Left ventricle myocardium inferior (tissue), 1 donor: ENCODE measurements at places on chromosomes 2 and 18. TPM values are rescaled to one million over a fixed set of nuclear protein-coding genes. Genes with fewer than 3 reads are reported as not detected.

Gene CABYR
- not detected for total RNA-seq

Gene ACADL
- 1.3 TPM for total RNA-seq

Gene IL1RL1
- 1.1 TPM for total RNA-seq

Gene REG3A
- not detected for total RNA-seq

Gene SLC14A1
- total RNA-seq = 22.1 TPM

Gene LGALSL
- total RNA-seq = 8.1 TPM

Gene UCN
- total RNA-seq = 1.5 TPM

Gene TMEM169
- 0.25 TPM for total RNA-seq

DNA sequence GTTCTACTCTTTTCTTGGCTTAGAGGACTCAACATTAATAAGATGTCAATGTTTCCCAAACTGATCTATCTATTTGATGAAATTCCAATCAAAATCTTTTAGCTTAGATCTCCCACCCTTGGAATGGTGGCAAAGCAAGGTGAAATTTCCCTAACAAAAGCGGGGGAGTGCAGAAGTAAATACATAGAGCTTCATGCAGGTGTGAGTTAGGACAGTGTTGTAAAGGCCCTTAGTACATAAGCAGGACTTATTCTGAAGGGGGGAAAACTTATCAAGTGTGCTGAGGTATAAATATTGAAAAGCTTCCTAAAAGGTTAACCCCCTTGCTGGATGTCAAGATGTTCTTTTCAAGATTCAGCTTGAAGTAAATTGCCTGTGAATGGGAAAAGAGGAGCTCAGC is 608.6 kb upstream of the CELF4 start:
- DNase-seq = no peak

DNA sequence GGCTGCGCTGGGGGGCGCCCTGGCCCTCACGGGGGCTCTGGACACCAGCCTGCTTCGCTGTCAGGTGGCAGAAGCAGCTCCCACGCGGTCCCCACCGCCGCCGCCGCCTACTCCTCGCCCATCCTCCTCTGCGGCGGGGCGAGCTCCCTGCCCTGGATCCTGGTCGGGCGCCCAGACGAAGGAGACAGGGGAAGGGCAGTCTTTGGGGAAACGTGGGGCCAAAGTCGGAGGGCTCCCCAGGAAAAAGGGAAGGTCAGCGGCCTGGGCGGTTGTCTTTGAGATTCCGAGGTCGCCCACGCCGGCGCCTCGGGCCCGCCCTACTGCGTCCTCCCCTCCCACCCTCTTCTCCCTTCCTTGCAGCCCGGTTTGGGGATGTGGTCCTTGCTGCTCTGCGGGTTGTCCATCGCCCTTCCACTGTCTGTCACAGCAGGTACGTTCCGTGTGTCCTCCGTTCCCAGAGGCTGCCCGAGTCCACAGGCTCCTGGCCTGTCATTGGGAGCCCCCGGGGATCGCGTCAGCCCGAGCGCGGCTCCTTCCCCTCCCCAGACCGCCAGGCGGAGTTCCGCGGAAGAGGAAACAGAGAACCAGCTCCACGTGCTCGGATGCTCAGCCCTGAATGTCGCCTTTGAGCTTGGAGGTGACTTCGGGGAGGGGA is 800 bp downstream of the IL1RL2 start:
- DNase-seq = peak; percentile 57

GRCh38 chr2:146950361-146950760 is 894.5 kb upstream of the ACVR2A start:
- DNase-seq = no peak

DNA sequence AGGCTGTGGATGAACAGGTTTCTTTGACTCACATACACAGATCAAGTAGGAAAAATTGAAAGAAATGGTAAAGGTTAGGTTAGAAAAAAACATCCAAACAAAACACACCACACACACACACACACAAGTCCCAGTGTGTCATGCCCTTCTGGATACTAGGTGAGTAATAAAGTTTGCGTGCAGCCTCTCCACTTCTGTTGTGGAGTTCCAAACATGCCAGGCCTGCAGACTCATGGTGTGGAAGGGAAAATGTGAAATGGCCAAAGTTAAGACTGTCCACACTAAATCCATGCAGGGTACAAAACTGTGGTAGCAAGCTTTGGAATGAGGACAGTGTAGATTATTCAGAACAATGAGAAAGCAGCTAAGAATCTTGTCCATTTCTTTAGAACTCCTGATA is 114.6 kb downstream of the IKZF2 start:
- DNase-seq = no peak

GRCh38 chr2:119190321-119191111 is 32.0 kb upstream of the C1QL2 start:
- DNase-seq = no peak

GRCh38 chr2:36425608-36426355 is 70.2 kb downstream of the CRIM1 start:
- DNase-seq = no peak

- no peak for DNase-seq
Measured at GRCh38 chr2:135662088-135662487, 79.6 kb upstream of the UBXN4 start.

DNA sequence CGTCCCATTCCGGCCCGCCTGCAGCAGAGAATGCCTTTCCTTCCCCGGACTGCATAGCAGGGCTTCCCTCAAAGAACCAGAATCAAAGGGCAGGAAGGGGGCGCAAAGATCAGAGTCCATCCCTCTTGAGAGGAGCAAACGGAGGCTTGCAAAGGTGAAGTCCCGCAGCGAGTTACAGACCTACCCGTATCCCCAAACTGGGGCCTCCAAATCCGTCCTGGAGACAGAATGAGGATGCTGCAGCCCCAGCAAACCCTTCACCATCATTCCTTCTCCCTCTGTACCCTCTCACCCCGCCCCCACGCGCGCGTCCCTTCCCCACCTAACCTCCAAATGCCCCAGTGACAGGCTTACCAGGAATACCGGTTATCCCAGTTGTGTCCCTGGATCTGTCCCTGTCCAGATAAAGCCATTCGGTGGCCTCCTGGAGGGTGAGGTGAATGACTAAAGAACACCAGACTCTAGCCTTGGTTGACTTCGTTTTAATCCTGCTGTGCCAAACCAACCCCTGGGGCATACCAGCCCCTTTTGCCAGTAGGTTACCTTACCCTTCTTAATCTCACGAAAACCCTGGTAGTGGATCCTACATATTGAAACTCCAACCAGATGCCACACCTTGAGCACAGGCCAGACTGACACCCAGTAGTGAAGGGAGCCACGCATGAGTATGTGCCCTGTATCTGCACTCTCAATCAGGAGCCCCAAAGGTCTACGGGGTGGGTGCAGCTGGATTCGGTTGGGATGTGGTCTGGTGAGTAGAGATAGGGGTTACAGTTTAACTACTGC is 961 bp upstream of the SLC40A1 start:
- DNase-seq = peak; percentile 12

- DNase-seq = no peak
Measured at GRCh38 chr2:191927319-191927867, 80.5 kb upstream of the CAVIN2 start.

DNA sequence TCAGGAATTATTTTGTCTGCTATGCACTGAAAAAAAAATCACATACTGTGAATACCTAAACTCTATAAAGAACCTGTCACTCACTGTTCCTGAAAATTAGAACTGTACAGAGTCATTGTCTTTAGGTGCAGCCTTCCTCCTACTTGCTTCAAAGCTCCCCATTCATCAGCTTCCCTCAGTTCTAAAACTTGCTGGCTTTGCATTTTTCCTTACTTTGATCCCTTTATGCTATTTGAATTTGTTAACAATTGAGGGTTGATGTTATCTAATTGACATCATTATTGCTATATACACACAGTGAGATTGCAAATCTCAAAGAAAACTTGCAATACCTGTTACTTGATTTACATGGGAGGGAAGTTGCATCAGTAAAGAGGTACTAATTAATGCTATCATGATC is 48.3 kb downstream of the PTH2R start:
- DNase-seq = no peak

DNA sequence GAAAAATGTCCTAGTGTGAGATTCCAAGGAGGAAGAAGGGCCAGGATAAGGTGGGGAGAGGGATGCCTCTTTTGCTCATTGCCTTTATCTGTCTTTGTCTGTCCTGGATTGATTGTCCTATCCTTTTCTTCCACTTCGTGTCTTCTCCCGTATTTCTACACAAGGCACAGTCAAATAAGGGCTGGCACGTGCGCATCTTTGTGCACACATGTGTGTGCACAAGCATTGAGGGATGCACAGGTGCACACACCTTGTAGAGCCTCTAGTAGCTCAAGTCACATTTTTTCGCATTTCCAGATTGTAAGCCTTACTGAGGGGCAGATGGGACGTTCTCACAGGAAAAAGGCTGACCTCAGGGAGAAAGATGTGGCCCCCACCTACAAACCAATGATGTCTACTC is 170.2 kb upstream of the TNP1 start:
- DNase-seq = no peak

- no peak for DNase-seq
Measured at GRCh38 chr2:223042704-223043118, 9.3 kb upstream of the KCNE4 start.

DNA sequence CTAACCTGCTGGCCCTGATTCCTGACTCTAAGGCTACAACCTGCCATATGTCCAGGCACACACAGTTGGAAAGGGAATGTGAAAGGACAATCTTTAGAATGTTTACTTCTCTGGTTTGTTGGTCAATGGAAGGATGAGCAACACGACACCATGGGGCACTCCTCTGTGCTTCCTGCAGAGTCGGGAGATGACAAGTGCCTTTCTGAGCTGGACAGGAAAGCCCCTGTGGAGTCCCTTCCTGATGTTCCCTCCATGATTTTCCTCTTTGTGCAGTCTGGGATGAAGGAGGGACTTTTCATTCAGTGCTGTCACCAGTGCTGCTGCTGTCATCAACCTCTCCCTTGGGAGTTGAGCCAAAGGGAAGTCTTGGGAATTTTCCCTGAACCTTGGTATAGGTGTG is 22.6 kb upstream of the SERPINB7 start:
- DNase-seq = no peak

DNA sequence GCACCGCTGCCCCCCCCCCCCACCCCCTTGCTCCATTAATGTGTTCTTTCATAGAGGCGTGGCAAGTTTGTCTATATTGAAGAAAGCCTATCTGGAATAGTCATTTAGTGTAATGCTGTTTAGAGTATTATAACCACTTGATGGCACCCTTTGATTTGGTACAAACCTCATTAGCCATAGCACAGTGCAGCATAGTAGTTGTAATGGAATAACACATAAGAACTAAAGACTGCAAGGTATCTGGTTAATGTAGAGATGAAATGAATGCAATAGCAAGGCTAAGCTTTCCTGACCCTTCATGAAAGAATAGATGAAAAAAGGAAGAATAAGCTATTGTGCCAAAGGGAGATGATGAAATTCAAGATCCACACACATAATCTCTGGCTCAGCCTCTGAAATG is 81.9 kb downstream of the EHBP1 start:
- DNase-seq = no peak

GRCh38 chr2:55418072-55418471 is 1.6 kb downstream of the CCDC88A start:
- DNase-seq = no peak

DNA sequence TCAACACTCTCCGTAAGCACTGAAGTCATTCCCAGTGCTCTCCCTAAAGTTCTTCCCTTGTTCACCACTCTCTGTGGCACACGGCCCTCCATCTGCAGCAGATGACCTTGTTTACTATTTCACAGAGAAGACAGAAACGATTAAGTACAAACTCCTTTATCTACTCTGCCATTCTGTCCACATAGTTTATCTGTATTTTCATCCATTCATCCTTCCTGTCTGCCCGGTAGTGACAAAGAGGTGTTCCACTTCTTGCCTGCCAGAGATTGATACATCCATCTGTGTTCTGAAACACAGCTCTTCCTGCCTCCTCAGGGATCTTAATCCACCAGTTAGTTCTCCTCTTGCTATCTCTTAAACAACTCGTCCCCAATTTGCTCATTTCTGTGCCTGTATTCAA is 77.9 kb upstream of the CD226 start:
- no peak for DNase-seq

DNA sequence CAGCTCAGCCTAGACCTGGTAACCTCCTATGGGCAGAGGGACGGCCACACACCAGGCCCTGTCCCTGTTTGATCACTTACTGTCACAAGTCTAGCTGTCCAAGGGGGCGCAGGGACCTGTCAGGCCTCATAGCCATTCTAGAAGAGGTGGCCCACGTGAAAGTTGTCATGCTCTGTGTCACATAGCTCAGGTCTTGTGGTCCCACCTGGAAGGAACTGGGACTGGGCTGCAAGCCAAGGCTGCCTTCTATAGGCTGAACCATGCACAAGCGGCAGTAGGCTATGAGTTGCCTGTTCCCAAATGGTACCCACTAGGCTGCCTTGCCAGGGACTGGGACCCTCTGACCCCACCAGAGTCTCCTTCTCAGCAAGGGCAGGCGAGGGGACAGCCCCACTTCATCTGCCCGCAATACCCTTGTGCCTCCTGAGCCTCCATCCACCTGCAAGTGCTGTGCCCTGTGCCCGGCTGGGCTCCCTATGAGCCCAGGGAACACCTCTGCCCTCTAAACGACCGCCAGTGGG is 177.5 kb downstream of the ANAPC1 start:
- no peak for DNase-seq

DNA sequence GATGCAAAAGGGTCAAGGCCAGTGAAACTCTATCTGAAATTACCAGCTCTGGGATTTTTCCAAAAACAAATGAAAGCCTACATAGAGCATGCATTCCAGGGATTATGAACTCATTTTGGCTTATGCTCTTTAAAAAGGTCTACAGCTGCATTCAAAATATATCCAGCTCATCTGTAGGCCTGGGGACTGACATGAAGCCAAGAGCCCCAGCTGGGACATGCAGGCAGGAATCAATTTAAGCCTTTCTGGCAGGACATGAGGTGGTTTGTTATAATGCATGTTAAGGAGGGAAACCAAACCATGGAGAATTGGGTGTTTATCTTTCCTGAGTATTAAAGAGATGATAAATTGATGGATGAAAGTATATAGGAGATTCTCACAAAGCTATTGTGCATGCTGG is 164.5 kb downstream of the RBM43 start:
- DNase-seq = no peak

DNA sequence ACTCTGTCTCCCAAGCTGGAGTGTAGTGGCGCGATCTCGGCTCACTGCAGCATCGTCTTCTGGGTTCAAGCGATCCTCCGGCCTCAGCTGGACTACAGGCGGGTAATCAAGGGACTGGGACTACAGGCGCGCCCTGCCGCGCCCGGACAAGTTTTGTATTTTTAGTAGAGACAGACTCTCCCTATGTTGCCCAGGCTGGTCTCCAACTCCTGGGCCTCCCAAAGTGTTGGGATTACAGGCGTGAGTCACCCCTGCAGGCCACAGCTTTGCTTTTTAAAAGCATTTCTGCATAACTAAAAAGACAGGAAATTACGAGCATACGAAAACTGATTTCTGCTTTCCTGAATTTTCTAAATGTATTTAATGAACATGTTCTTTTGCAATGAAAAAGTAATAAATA is 916 bp upstream of the OSBPL1A start:
- no peak for DNase-seq

GRCh38 chr2:226184940-226185615 is 614.5 kb downstream of the IRS1 start:
- DNase-seq = peak; percentile 14

- DNase-seq = peak; percentile 54
Measured at GRCh38 chr18:48409591-48410094, 460 bp upstream of the ZBTB7C start.

- no peak for DNase-seq
Measured at GRCh38 chr2:105928563-105928962, 183.9 kb downstream of the NCK2 start.

GRCh38 chr2:108215794-108216211 is 24.0 kb upstream of the SULT1C3 start:
- no peak for DNase-seq
